ENCODE measurements at places on chromosomes 5 and 9.

DNA sequence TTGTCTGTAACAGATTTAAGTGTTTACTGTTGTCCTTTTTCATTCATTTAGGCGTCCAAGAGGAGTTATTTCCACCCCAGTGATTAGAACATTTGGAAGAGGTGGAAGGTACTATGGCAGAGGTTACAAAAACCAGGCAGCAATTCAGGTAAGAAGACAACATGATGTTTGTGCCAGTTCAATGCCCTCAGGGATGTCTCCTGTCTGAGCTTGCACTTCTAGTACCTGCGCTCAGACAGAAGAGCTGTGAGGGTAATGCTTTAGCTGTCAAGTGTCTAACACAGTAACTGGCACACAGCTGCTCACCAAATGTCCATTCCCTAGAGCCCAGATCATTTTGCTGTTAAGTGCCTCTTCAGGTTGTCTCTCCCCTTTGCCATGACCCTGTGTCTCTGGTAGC is 14.2 kb upstream of the PHF2 start:
- DNase-seq: no peak

DNA sequence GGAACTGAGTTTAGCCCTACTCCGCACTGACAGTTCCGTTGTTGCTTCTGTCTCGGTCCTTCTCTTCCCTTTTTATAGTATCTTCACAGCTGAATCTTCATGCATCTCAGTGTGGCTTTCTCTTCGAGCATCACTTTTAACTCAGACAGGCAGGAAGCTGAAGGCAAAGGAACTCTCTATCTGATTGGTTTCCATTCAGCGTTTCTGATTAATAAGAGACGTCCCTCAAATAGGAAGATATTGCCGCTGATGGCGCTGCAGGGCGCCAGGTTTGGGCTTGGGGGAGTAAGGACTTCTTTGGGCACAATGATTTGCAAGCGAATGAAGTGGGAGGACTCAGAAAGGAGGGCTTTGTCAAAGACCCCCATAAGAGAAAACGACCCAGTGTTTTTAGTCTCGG is at the start of gene CDH9:
TSS of gene CDH9 (minus strand) at position 111 of the 400 bp plus-strand sequence. CDS start 50,253 bp downstream, outside the sequence.
- no peak for DNase-seq

DNA sequence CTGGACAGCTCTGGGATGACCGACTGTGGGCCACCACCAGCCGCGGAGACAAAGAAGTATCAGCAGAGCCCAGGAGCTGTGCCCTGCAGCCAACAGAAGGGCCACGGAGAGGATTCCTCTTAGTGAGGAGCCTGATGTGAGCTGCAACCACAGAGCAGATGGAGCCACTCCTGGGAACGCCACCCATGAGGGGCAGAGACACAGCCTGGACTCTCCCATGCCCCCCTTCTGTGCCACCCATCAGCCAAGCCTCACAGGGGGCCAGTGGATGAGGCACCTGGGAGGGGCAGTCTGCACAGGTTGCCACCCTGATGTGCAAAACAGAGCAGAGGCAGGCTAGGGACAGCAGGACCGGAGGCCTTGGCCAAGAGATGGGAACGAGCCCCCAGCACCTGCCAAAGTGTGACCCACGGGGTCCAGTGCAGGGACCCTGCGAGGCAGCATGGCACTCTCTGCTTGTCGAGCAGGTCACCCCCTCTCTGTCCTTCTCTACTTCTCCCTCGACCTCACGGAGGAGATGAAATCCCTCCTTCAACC is 380.7 kb upstream of the IRX1 start:
- DNase-seq: no peak

- no peak for DNase-seq
Observed at GRCh38 chr9:14393418-14393817, 79.5 kb upstream of the NFIB start.

DNA sequence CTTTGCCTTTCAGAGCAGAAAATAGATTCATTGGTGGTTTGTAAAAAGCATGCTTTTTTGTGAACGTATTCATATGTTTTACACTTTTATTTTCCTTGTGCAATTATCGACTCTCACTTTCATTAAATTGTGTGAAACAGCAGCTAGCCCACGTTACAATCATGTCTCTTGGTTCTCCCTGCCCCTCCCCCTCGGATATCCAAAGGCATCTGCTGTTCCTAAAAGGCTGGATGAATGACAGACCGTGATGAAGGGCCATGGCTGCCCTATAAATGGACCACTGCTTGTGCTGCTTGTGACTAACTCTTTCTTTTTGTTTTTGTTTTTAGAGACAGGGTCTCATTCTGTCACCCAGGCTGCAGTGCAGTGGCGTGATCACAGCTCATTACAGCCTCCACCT is 17.0 kb upstream of the SEMA4D start:
- DNase-seq: no peak

- DNase-seq: no peak
Observed at GRCh38 chr5:147507480-147508126, 2.3 kb downstream of the DPYSL3 start.

- DNase-seq: no peak
Observed at GRCh38 chr5:14880688-14881087, 9.1 kb upstream of the ANKH start.
